ENCODE measurements at places on chromosomes 12 and 14. TPM values are rescaled to one million over a fixed set of nuclear protein-coding genes. Genes with fewer than 3 reads are reported as not detected.

- no peak for DNase-seq
These were observed 385 bp downstream of the CAPRIN2 start for GRCh38 chr12:30754383-30754749.

- DNase-seq, result peak; percentile 21
These were observed 17.1 kb upstream of the SLC6A12 start for GRCh38 chr12:230925-231671.

DNA sequence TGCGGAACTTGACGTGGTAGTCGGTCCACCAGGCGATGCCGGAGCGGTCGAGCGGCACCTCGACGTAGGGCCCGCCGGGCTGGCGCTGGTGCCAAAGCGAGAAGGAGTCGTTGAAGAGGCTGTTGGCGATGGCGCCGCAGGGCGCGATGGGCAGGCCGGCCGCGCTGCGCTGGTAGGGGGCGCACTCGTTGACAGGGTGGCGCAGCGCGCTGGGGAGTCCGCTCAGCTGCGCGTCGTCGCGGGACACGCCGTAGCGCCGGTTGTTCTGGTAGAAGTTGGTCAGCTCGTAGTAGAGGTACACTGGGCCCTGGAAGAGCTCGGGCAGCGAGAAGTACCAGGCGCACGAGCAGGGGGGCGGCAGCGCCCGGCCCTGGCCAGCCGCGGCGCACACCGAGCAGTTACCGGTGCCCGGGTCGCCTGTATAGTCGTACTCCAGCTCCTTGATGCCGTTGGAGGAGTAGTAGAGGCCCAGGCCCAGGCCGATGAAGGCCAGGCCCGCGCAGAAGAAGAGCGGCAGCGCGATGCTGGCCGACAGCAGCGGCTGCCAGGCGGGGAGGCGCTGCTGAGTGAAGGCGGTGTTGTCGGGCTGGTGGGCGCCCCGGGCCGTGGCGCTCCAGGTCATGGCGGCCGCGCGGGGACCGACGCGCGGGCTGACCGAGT, 482 bp downstream of the TMEM30B start:
- DNase-seq, result peak; percentile 61

DNA sequence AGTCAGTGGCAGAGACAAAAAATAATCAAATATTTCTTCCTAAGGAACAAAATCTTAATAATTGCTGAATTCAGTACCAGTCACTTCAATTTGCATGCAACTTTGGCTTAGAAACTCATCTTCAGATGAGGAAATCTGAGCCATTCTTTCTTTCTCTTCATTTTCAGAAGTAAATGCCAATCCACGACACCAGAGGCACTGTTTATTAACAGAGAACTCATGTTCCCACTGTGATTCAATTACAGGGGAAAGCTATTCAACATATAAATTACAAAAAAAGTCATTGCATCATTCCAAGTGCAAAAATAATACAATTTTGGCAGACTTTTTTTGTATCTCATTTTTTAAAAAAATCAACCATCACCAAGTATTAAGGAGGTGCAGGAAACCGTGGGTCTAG, 816.1 kb upstream of the TMEM132C start:
- DNase-seq, result no peak

GRCh38 chr14:54291491-54292191, 105.2 kb upstream of the CDKN3 start:
- DNase-seq, result no peak

DNA sequence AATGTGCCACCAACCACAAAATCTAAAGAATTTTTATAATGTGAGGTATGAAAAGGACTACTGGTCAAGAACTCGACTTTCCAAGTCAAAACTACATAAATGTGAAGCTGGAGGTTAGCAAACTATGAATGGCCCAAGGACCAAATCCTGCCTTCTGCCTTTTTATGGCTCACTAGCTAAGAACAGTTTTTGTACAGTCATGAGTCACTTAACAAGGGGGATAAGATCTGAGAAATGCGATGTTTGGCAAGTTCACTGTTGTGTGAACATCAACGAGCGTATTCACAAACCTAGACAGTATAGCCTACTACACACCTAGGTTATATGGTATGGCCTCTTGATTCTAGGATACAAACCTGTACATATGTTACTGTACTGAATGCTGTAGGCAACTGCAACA, 28.2 kb downstream of the FERMT2 start:
- no peak for DNase-seq

GRCh38 chr12:30138483-30138882, 354.7 kb upstream of the TMTC1 start:
- DNase-seq, result no peak

- peak; percentile 68 for DNase-seq
These were observed 287.2 kb downstream of the BCAT1 start for GRCh38 chr12:24661657-24662096.

DNA sequence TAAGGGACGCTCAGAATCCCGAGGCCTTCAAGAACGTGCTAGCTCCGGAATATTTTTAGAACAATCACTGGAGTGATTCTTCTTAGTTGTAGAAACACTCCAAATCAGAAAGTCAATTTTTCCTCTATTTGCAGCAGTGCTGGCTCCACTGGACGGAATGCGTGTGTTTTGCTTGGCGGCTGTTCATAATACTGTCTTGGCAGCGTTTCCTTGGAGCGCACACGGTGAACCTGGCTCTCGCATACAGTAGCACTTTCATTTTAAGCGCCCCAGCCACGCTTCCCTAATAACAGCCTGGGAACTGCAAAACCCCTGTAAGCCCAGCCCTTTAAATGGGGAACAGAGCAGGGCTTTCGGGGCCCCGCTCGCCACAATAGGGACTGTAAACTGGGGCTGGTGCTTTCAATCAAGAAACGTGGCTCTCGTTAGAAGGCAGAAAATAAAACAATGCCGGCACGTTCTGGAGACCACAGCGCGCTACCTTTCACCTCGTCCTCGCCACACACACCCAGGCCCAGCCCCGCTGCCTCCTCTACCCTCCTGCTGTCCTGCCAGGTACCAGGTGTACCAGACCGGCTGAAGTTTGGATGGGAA, 79.9 kb downstream of the BCL11B start:
- no peak for DNase-seq

DNA sequence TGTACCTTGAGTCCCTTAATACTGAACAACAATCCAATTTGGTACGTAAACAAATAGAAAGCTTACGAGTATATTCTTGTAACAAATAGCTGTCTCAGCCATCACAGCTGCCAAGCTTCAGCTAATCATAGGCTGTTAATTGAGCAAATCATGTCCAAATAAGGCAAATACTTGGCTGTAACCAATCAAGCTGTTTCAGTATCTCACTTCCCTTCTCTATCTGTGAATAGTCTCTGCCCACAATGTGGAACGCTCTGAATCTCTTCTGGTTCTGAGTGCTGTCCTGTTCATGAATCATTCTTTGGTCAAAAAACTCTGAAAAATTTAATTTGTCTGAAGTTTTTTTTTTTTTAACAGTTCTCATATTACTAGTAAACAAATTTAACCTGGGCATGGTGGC, 5.8 kb upstream of the NEMF start:
- DNase-seq, result no peak

DNA sequence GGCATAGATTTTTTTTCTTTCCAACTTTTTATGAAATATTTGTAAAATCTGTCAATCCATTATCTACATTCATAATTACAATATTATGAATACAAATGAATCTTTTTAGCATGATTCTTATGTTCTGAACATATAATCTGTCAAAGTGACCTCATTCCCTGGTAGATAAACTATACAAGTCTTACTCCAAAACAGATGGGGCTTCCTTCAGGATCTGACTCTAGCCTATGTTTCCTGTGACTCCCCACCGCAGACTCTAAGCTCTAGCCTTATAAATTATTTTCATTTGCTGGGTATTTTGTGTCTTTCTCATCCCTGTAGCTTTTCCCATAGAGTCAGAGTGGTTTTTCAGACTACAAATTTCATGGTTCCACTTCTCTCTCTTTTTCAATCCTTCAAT, 202.1 kb upstream of the KITLG start:
- DNase-seq, result no peak

DNA sequence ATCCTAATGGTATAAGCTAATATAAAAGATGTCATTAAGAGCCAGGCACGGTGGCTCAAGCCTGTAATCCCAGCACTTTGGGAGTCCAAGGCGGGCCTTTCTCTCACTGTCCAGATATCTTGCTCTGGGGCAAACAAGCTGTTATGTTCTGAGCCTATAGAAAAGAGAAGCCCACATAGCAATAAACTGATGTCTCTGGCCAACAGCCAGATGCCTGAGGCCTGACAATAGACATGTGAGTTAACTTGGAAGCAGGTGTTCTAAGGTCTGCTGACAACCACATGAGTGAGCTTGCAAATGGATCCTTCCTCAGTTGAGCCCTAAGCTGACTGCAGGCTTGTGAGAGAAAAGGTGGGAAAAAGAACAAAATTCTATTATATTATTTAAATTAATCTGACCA, 25.0 kb downstream of the YAF2 start:
- DNase-seq, result no peak

DNA sequence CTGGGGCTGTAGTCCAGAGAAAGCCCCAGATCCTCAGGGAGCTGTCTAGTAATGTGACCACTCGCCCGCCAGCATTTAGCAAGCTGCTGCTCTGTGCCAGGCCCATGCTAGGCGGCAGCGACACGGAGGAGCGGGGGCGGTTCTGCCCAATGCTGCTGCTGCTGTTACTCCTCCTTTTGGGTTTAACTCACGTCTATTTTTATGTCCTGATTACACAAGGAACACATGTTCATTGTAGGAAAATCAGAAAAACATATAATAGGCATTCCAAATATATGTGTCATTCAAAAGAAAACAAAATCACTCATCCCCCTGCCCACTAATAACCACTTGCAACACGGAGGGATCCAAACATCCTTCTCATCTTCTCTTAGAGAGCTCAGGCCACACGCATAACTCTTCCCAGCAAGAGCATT, 30.4 kb downstream of the CCDC92 start:
- DNase-seq, result no peak

GRCh38 chr12:16884056-16884455, 278.1 kb upstream of the LMO3 start:
- DNase-seq, result no peak

DNA sequence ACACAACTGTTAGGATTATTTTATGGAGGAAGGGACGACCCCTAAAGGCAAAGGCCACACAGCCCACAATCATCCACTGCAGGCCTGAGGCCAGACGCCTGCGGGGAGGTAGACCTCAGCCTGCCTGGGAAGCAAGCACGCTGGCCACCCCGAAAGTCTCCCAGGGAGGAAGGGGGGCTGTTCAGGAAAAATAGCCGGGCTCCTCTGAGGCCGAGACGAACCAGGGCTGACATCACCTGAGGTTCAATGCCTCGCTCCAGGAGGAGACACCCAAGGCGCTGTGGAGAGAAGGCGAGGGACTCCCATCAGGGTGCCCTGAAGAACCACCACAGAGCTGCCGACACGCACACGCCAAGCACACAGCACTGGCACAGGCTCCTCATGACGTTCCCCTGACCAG, 127.4 kb downstream of the PIWIL1 start:
- DNase-seq, result no peak

DNA sequence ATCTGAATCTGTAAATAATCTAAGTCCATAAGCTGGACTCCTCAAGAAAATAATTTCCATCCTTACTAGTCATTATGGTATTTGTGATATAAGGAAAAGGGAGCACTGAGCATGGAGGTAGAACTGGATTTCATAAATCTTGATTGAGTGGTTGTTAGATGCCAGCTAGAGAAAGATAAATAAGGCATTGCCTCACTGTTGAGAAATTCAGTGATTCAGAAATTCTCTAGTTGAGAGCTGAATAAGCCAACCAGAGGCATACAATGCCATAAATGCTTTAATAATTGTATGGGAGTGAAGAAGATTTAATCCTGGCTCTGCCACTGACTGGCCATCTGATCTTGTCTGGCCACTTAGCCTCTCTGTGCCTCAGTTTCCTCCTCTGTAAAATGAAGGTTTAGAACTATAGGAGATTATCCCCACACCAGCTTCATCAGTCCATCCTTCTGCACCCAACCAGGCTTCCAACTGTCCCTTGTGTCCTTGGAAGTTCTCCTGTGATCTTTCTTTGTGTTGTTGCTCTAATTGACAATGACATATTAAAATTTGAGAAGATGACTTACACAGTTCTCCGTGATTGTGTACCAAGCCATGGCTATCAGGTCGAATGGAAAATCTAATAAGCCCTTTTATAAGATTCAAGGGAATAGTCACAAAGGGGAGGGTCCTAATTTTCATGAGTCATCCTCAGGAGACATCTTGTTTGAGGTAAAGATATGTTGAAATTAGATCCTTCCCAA, 394.3 kb downstream of the EGLN3 start:
- DNase-seq, result no peak

DNA sequence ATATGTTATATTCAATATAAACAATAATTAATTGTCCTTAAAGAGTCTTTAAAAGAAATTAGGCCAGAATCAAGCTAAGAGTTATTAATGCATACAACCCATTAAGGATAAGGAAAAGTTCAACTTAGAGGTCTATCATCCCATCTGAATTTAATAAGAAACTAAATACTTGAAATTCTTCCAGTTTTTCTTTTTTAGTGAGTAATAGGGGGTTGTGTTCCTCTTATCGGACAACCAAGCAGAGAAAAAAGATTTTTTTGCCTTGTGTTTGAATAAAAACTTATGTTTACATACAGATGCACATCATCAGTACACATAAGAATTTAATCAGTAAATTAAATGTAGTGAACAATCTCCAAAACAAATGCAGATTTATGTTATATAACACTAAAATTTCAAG, 32.5 kb downstream of the PAWR start:
- no peak for DNase-seq

DNA sequence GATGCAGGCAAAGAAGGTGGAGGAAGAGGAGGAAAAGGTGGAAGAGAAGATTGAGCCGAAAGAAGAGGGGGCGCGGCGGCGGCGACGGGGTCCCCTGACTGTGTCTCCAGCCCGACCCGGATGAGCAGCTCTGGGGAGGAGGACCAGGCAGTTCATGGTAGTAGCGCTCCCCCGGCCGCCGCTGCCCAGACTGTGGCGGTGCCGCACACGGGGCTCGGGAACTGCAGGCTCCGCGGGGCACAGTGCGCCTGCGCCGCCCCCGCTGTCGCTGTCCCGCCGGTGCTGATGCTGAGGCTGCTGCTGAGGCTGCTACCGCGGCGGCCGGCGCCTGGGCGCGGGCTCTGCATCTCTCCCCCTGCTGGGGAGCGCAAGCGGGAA, at the start of gene KCNH5:
Gene KCNH5 (minus strand): TSS at position 225 of the 378 bp plus-strand sequence. CDS start 272 bp downstream, outside the sequence.
- no peak for DNase-seq

DNA sequence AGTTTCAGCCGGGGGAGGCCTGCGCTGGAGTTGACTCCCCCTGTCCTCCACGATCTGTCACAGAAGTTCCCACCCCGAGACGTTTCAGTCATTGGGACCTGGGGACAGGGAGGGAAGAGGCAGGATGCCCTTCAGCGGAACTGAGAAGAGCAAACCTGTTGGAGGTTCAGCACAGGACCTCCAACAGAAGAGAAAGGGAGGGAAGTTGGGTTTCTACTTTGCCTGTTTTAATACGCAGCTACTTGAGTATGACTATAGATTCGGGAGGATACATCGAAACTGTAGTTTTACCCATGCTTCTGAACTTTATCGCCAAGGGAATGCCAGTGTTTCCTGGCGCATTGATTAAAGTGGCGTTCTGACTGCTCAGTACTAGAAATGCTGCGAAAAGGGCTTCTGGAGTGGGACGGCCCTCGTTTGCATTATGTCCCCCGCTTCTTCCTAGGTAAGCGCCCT, 2.3 kb upstream of the DUSP6 start:
- no peak for DNase-seq

GRCh38 chr12:1272142-1272541, 281.1 kb downstream of the ERC1 start:
- no peak for DNase-seq

The RASSF9 gene
- total RNA-seq, result 0.84 TPM

The SUDS3 gene
- 22.8 TPM for total RNA-seq

The PARPBP gene
- total RNA-seq, result 24.9 TPM

The AQP5 gene
- total RNA-seq, result not detected

The KRT4 gene
- total RNA-seq, result 0.05 TPM

The MAP3K9 gene
- total RNA-seq, result 0.65 TPM

The CD4 gene
- 22.5 TPM for total RNA-seq

The CMKLR1 gene
- total RNA-seq, result 13.7 TPM

The RXYLT1 gene
- 6.0 TPM for total RNA-seq

The NTF3 gene
- 0.89 TPM for total RNA-seq

The RPGRIP1 gene
- total RNA-seq, result 0.42 TPM
